GM12891 (cell line): ENCODE measurements at places on chromosomes 16 and 17.

GRCh38 chr17:54536306-54536705 lies 364.3 kb upstream of the TOM1L1 start:
- DNase-seq, result no peak

DNA sequence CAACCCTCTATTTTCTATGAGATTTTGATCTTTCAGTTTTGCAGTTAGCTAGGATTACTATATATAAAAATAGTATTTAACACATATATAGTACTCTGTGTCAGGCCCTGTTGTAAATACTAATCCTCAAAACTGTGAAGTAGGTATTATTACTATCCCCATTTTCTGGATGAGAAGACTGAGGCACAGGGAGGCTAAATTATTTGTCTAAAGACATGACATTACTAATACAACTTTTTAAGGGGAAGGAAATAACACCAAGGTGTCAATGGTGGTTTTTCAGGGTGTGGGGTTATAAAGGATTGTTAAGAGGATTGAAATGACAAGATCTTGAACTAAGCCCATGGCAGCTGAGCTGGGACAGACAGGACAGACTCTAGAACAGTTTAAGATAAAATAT lies 4.1 kb upstream of the WSB1 start:
- DNase-seq, result no peak

DNA sequence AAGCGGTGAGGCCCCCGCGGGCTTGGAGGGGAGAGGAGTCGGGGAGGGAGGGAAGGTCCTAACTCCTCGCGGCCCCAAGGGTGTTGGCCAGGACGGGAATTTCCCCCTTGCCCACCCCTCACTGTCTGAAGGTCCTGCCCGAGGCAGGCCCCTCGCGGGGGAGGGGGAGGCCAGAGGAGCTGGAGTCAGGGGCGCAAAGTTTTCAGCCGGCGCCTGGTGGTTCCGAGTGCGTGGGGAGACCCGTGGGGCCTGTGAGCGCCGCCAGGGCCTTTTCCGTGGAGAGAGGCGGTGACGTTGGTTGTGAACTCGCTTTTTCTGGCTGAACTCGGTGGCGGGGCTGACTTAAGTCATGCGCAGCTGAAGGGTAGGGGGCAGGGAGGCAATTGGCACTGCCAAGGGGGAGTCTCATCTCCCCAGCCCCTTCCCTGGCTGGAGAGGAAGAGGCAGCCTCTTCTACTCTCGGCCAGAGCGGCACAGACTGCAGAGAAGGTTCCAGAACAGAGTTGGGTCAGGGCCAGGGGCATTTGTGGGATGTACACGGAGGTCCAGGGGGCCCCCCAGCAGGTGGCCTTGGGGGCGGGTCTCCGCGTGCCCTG lies 1.5 kb downstream of the CACNA1H start:
- DNase-seq, result no peak

- no peak for DNase-seq
These were observed 4.4 kb downstream of the SMARCD2 start for GRCh38 chr17:63837962-63838600.

GRCh38 chr17:29279397-29280070 lies 14.4 kb downstream of the NUFIP2 start:
- DNase-seq, result no peak

- DNase-seq, result no peak
These were observed 46.6 kb upstream of the CMIP start for GRCh38 chr16:81397879-81398520.

DNA sequence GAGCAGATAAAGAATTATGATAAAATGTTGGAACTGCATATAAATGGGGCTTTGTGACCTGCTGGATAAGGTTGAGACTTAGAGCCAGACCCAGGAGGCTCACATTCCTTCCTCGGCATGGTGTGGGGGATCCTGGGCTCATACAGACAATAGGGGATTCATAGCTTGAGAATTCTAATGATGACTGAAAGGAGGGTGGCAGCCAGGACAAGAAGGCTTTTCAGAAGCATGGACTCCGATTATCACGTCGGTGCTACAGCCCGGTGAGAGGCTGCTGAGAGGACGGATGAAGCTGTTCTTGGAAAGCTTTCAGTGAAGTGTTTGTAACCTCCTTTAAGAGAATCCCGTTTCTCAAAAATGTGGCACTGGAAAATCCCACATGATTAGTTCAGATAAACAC lies 167.2 kb downstream of the ANKFN1 start:
- no peak for DNase-seq

DNA sequence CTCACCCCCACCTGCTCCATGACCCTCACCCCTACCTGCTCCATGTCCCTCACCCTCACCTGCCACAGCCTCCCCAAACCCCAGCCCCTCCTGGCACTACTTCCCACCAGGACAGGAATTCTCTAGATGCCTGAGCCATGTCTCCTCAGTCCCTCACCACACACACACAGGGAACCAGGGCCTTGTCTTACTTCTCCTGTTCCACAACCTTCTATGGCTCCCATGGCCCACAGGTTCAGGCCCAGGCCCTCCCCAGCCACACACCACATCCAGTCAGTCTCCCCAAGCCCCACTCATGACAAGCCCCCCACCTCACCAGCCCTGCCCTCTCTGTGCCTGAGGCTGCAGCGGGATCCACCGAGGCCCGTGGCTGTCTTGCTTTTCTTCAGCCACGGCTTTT lies 3.1 kb upstream of the UBE2I start:
- no peak for DNase-seq

- DNase-seq, result no peak
These were observed 14.6 kb downstream of the HOXB1 start for GRCh38 chr17:48515925-48516900.

GRCh38 chr17:66541461-66542128 lies 239.2 kb downstream of the PRKCA start:
- no peak for DNase-seq

DNA sequence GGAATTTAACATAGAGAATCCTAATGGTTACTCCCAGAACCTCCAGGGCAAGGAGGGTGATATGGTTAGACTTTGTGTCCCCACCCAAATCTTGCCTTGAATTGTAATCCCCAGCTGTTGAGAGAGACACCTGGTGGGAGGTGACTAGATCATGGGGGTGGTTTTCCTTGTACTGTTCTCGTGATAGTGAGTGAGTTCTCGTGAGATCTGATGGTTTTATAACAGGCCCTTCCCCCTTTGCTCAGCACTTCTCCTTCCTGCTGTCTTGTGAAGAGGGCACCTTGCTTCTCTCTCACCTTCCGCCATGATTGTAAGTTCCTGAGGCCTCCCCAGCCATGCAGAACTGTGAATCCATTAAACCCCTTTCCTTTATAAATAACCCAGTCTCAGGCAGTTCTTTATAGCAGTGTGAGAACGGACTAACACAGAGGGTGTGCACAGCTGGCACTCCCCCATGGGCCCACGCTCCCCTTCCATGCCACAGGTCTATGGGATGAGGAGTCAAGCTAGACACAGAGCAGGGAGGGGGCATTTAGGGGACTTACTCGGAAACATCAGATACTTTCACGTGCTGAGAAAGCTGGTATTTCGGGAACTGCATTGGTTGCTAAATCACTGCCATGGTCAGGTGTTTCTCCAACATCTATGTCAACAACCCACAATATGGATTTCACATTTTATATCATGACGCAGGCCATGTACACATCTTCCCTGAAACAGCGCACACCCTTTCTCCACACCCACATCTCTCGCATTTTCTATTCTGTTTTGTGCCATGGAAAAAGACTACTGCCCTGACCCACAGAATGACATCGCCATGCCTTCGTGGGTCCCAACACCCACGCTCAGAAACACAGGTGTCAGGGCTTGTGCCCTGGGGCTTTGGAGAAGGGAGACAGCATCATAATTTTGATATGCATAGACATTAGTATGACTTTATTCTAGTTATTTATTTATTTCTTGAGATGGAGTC lies 199.1 kb upstream of the GSE1 start:
- DNase-seq, result no peak
